ENCODE measurements at places on chromosomes 6 and 20. TPM values are rescaled to one million over a fixed set of nuclear protein-coding genes. Genes with fewer than 3 reads are reported as not detected.

FGD2 gene
- 99.8 TPM for polyA plus RNA-seq

SAMD3 gene
- 7.1 TPM for polyA plus RNA-seq

NFKBIE gene
- 23.5 TPM for polyA plus RNA-seq

TMC2 gene
- not detected for polyA plus RNA-seq

LY6G6C gene
- polyA plus RNA-seq, result not detected

ABHD16B gene
- 0.19 TPM for polyA plus RNA-seq

PPP1R3D gene
- polyA plus RNA-seq, result 1.8 TPM

PAK5 gene
- not detected for polyA plus RNA-seq

COL9A3 gene
- 11.9 TPM for polyA plus RNA-seq

PNLDC1 gene
- polyA plus RNA-seq, result 0.89 TPM

PNPLA1 gene
- 0.19 TPM for polyA plus RNA-seq

POM121L2 gene
- polyA plus RNA-seq, result not detected

SLC26A8 gene
- not detected for polyA plus RNA-seq

IL17A gene
- polyA plus RNA-seq, result not detected

DLL1 gene
- 0.10 TPM for polyA plus RNA-seq

SNX9 gene
- polyA plus RNA-seq, result 21.0 TPM

SLC12A5 gene
- polyA plus RNA-seq, result 0.11 TPM

TGM3 gene
- polyA plus RNA-seq, result not detected

NKAIN4 gene
- polyA plus RNA-seq, result not detected

PKHD1 gene
- polyA plus RNA-seq, result not detected

PGC gene
- polyA plus RNA-seq, result not detected
